Left ventricle myocardium inferior (tissue), 1 donor: ENCODE measurements at places on chromosomes 6 and 20. TPM values are rescaled to one million over a fixed set of nuclear protein-coding genes. Genes with fewer than 3 reads are reported as not detected.

DNA sequence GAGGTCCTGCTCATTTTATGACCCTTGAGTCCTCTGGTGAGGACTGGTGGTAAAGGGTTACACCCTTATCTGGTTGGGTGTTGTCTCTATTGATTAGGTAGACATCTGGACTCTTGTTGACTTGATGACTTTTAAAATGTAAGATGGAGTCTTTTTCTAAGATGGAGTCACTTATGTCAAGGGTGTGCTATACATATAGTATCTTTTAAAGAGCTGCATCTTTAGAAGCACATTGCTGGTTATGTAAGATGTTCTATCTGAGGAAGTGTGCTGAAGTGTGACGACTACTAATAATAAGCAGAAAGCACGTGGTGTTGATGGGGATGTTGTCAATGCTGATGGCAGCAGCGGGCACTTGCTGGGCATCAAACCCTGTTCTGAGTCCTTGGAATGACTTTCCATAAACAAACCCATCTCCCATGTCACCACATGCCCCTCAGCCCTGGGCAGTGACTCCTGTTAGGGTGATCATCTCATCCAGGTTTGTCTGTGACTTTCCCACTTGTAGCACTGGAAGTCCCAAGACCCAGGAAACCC lies 229.6 kb downstream of the EYA2 start:
- DNase-seq: no peak
- H3K27me3 ChIP-seq: no peaks in the 10 kb centered on the region
- H3K36me3 ChIP-seq: no peaks in the 10 kb centered on the region
- H3K4me1 ChIP-seq: peaks cover 30% of the 10 kb centered on the region

DNA sequence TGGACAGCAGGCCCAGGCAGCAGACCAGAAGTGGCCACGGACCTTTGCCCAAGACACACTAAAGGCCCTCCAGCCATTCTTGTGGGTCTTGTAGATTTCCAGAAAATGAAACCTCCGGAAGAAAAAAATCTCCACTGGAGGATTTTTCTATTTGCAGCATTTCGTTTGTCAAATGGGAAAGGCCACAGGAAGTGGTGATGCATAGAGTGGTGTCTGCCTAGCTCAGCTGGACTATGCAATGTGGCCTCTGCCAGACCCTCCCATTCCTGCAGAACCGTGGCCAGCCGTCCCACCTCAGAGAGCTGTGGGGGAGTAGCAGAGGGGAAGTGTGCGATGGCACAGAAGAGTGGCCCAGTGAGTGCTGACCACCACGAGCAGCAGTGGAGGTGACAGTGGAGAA lies 24.0 kb upstream of the INSM1 start:
- no peak overlapping the region for H3K4me3 ChIP-seq
- DNase-seq: no peak
- no peak overlapping the region for H3K27ac ChIP-seq
- no peaks in the 10 kb centered on the region for H3K27me3 ChIP-seq

DNA sequence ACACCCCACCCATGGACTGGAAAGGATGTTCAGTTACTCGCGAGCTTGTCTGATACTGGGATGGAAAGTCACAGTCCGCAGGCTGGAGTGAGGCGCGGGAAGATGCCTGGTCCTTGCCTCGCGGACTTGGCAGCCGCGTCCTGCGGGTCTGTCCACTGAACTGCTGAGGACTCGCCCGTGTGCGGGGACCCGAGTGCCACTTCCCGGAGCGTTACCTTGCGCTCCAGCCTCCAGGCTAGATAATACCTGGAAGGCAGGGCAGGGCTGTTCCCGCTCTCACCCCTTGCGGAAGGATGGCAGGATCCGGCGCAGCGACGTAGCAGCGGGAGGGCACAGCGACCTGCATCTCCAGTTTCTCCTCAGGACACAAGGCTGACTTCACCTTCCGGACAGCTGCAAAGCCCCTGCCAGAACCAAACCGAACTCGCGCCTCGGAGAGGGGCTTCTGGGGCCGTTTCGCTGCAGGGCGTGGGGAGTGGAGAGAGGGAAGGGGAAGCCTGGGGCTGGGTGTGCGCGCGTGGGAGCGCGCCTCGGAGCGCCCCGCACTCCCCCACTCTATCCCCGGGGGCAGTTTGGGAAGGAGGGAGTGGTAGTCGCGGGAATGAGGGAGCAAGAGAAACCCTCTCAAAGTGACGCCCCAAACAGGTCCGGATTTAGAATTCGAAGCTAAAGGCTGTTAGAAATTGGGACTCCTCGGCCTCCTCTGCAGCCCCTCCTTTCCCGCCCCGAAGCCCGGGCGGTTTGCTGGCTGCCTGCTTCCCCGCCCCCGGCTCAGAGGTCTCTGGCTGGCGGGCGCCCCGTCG lies at the start of gene KCNQ5:
TSS of gene KCNQ5 (plus strand) at position 774 of the 803 bp plus-strand sequence.
- peaks cover 99% of the 10 kb centered on the region for H3K27me3 ChIP-seq
- no peak for DNase-seq
- peaks cover 38% of the 10 kb centered on the region for H3K4me1 ChIP-seq
- H3K27ac ChIP-seq: no peak within 1 kb of the TSS
- peak within 1 kb of the TSS; percentile 63 for H3K4me3 ChIP-seq
- no peaks in the 10 kb centered on the region for H3K36me3 ChIP-seq

DNA sequence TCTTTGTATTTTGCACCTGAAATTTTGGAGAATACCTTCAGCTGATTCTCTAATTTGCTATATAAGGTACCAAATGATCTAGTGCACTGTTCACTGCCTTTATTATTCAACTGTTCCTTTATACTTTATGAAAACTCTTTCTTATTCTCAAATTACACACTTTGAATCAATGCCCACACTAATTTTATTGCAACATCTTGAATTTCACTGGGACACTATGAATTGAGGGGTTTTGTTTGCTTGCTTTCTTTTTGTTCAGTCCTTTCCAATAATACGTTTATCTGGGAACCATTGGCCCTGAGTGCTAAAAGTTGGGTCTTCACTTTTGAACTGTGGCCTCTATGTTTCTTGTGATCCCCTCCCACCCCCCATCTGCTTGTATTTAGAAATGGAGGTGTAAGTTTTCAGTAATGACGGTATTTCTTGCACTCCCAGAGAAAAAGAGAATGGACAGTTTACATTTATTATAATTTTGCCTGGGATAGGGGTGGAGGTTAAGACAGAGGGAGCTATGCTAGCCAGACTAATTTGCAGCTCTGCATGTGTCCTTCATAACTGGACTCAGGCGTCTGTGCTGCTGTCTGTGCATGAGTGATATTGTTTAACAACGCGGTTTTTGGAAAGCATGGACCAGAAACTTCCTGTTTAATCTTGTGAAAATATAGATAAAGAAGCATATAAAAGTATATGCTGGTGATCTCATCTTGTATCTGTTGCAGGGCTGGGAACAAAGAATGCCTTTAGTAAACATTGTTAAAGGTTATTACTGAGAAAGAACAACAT lies 98.1 kb downstream of the DNAH8 start:
- no peaks in the 10 kb centered on the region for H3K4me1 ChIP-seq
- no peak overlapping the region for H3K27ac ChIP-seq
- no peak overlapping the region for H3K4me3 ChIP-seq
- no peak for DNase-seq
- no peaks in the 10 kb centered on the region for H3K36me3 ChIP-seq

MYMX gene
- total RNA-seq: 0.36 TPM

FAM209B gene
- total RNA-seq: 0.47 TPM
